ENCODE measurements at places on chromosomes 11 and 22.

DNA sequence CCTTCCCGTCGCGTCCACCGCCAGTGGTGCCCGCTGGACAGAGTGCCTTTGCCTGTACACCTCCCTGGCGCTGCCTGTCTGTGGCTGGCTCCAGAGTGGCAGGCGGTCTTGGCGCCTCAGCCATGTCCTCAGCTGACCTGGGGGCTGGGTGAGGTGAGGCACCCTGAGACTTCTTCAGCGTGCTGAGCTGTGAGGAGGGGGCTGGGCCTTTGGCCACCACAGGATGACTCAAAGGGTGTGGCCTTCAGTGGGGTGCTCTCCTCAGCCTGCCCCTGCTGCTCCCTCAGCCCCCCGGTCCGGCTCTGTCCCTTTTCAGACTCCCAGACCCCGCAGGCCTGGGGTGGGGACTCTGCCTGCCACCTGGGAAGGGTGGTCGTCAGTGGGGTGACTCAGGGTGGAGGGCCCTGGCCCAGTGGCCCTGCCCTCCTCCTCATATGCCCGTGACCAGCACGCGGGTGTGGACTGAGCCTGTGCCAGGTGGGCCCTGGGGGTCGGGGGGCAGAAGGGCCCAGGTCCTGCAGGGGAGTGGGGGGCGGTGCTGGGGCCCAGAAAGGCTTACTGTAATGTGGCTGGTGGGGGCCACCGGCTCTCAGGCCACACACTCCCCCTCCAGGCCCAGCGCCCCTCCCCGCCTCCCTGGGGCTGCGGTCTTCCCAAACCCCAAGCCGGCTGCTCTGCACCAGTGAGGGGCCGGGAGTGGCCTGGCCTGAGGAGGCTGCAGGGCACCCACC is 15.9 kb downstream of the CRELD2 start:
- no peak for DNase-seq

- no peak for DNase-seq
Observed at GRCh38 chr22:26106412-26106811, 62.9 kb upstream of the SEZ6L start.

GRCh38 chr11:9839550-9839949 is 175.7 kb downstream of the SWAP70 start:
- DNase-seq, result no peak

- DNase-seq, result no peak
Observed at GRCh38 chr11:44698252-44698912, 28.4 kb upstream of the TSPAN18 start.

DNA sequence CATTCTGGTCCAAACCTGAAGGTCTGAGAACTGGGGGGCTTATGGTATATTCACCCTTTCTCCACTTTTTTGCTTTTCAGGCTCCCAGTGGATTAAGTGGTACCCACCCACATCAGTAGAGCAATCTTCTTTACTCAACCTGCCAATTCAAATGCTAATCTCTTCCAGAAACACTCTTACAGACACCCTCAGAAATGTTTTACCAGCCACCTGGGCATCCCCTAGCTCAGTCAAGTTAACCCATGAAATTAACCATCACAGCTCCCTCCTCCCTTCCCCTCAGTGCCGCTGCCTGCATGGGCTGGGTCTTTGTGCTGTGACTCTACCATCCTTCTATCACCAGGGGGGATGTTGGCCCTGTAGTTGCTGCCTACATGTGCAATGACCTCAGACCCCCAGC is 398.7 kb downstream of the BUD13 start:
- DNase-seq, result no peak

GRCh38 chr22:35467681-35468434 is 67.9 kb downstream of the MCM5 start:
- DNase-seq, result no peak

DNA sequence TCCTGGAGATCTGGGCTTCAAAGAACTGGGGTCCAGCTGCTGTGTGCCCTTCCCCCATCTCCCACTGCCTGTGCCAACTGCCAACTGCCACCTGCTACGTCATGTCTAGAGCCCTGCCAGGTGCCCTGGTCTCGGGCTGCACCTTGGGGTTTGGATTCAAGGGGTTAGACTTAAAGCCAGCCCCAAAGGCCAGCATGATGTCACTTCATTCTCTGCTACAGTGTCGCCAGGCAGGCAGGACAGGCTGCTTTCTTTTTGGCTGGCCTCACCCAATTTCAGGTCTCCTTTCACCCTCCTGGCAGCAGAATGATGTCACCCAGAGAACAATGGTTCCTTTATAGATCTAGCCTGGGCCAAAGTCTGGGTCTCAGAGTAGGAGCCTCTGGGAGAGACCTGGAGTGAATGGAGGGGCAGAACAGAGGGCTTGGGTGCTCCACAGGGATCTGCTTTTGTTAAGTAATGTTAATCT is 79.5 kb upstream of the CRYBB3 start:
- DNase-seq, result no peak

DNA sequence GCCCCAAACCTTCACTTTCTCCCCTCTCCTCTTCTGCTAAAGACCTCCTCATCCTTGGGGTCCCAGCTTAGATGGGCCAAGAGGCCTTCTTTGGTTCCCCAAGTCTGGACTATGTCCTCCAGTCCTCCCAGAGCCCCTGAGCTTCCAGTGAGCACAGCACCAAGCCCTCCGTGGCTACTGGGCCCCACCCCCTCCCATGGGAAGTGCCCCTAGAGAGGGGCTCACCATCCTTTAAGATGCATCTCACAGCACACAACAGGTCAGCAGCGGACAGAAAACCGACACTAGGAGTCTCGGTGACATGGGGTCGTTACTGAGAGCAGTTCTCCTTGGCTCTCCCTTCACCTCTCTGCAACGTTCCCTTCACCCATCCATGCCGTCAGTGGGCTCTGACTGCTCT is 2.7 kb downstream of the LRRC32 start:
- no peak for DNase-seq

DNA sequence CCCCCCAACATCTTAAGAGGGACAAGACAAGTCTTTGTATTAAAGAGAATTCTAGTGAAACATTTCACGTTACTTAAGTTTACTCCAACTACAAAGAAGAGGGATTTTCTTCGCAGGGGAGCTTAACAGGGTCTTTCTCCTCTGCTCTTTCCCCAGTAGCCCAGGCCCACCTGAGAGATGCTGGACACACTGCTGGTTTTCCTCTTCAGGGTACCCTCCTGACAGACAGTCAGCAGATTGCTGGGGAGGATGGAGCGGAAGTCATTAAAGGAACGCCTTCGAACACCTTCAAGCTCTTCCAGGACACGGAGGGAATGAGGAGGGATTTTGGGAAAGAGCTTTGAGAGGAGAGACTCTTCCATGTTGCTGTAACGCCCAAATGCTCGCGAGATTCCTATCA is 39.1 kb downstream of the PI4KA start:
- DNase-seq, result no peak

DNA sequence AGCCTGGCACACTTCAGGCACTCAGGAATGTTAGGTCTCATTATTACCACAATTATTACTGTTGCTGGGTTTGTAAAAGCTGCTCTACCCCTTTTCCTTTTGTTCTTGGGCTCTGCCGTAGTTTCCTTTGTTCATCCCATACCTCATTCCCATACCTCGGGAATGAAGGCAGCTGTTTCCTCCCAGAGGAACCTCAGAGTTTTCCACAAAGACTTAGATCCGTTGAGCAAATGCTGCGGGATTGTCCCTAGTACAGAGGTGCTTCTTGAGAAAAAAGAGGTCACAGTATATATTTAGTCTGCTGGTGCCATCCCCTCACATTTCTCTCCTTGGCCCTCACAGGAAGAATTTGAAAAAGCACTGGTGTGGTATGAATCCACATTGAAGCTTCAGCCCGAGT is 134.7 kb downstream of the TTC17 start:
- DNase-seq, result no peak

All from trophoblast cell (in vitro differentiated cells and primary cell).